Activated T-helper 1 cell treated with anti-CD3 and anti-CD28 coated beads, Interleukin-2, amount 50 U/mL, for 16 hours (primary cell): ENCODE measurements at places on chromosomes 2 and 18.
A peak's percentile ranks its signal among the peaks of the same experiment; 100 is the strongest.

- DNase-seq: no peak
These were observed 825.6 kb upstream of the HS6ST1 start for GRCh38 chr2:129144082-129144791.

- no peak for DNase-seq
These were observed 3.5 kb upstream of the RHOB start for GRCh38 chr2:20443276-20443920.

DNA sequence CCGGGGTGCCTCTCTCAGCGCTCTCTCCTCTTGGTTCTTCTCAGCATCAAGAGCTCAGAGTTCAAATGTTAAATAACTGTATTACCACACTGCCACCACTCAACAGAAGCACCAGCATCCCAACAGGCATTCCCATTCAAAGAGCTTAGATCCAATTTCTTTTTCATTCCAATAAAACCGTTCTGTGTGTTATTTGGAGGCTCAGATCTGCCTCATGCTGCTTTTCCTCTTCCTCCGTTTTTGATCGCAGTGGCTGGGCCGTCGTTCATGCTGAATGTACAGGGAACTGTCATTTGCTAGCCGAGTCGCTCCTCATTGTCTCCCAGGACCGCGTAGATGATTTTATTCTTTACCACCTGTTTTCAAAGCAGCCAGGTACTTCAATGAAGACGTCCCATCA is 798.9 kb upstream of the SALL3 start:
- no peak for DNase-seq

GRCh38 chr18:34972765-34973414 is 68.3 kb upstream of the MAPRE2 start:
- no peak for DNase-seq

- no peak for DNase-seq
These were observed 660.5 kb downstream of the LRRTM4 start for GRCh38 chr2:76861708-76862107.

GRCh38 chr18:75075016-75075305 is 134.0 kb downstream of the PTGR3 start:
- no peak for DNase-seq

DNA sequence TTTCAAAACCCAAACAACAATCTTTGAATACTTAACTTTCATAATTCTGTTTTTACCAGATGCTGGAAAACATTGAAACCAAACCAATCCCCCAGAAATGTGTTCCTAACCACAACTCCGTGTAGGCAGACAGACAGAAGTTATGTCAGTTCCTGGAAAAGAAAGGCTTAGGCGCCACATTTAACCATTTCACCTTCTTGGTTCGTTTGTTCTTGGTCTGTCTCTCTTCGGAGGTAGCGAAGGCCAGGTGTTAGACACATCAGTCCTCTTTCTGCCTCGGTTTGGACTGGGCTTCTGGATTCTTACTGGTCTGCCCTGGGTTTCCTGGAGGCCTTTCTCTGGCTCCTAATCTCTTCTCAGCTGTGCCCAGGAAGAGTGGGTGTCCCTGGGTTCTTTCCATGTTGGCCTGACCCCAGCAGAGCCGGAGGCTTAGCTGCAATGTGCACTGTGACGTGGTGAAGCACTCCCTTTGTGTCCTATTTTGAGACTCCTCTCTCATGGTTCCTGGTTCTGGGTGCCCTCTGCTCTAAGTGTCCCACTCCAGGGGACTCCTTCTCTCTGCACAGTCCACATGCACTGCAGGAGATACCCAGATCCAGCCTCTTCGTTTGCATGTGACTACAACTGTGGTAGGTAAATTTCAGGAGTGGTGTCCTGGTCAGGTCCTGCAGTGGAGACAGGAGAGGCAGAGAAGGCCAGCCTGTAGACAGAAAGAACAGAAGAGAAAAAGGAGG is 23.1 kb upstream of the RAB31 start:
- no peak for DNase-seq

DNA sequence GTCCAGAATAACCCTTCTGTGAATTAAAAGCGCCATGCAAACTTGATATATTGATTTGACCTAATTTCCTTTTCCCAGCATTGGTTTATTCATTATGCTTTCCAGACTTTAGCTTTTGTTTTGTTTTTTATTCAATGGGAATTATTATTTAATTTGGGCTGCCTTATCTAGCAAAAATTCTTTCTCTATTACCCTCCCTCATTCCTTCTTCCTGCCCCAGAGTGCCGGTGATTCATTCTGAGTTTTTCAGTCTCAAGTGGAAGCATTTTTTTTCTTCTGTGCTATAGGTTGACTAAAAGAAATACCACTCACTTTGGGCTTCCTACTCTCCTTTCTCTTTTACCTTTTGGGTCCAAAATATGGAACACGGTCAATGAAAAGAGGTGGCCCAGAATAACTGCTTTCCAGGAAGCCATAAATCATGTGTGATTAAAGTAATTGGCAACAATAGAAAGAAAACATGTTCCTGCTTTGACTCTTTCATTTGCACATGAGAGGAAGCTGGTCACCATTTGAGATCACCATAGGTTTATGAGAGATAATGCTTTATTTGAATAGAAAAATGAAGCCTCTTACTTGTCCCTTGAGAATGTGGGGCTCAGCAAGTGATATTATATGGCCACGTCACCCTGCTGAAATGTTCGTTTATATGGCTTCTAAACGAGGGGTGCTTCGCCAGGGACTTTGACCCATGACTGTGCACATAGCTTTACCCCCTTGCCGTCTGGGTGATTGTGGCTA is 422.8 kb upstream of the ZEB2 start:
- DNase-seq: no peak

- DNase-seq: no peak
These were observed 64.5 kb upstream of the HDAC4 start for GRCh38 chr2:239465017-239466001.

DNA sequence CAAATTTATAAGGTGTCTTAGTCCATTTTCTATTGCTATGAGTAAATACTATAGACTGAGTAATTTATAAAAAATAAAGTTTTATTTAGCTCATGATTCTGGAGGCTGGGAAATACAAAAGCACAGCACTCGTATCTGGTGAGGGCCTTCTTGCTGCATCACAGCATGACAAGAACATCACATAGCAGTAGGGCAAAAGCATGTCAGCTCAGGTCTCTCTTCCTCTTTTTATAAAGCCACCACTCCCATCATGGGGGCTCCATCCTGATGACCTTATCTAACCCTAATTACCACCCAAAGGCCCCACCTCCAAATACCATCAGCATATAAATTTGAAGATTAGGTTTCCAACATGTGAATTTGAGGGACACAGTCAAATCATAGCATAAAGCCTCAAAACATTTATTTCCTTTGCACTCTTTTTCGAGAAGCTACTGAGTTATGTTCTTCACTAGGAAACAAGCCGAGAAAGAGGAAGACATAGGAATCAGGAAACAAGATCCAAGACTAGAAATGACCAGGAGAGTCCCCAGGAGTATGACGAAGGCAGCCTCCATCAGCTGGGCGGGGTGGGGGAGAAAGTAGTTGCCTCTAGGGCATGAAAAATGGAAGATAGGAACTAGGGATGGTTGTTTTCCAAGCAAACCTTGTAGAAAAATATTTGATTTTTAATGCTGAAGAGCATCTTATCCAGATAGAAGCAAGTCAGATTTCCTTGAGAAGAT is 24.1 kb upstream of the NABP1 start:
- DNase-seq: no peak

DNA sequence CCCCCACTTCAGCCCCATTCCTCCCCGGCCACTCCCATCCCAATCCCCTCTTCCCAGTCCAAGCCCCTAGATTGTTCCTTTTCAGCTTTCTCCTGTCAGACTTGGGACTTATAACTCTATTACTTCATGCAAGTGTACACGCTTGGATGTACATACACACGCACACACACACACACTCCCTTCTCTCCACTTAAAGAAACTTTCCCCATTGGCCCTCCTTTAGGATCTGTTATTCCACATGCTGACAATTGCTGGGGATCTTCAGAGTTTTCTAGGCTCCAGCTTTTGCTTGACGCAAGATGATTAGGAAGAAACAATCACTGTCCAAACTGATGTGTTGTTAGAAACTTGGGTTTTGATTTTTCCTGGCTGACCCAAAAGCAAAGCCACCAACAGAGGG is 75.4 kb downstream of the CDK15 start:
- DNase-seq: no peak

DNA sequence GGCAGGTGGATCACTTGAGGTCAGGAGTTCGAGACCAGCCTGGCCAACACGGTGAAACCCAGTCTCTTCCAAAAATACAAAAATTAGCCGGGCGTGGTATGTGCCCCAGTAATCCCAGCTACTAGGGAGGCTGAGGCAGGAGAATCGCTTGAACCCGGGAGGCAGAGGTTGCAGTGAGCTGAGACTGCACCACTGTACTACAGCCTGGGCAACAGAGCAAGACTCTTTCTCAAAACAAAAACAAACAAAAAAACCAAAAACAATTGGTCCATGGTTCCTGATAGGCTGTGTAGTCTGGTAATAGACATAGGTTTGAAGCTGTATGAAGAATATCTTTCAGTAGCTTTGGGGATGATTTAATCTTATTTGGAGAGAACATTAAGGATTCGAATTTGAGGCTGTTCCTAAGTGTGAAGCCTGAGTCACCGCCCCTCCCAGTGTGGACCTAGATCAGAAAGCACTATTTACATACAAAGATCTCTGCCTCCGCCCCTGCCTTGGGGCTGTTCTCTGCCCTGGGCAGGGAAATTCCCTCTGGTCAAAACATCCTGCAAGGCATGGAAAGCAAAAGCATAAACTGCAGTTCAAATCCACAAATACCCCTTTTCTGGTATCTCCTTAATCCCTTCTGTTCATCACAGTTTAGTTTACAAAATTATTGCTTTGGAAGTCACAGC is 52.8 kb upstream of the PMAIP1 start:
- no peak for DNase-seq

- no peak for DNase-seq
These were observed 936.0 kb downstream of the TRIB2 start for GRCh38 chr2:13652531-13653313.

DNA sequence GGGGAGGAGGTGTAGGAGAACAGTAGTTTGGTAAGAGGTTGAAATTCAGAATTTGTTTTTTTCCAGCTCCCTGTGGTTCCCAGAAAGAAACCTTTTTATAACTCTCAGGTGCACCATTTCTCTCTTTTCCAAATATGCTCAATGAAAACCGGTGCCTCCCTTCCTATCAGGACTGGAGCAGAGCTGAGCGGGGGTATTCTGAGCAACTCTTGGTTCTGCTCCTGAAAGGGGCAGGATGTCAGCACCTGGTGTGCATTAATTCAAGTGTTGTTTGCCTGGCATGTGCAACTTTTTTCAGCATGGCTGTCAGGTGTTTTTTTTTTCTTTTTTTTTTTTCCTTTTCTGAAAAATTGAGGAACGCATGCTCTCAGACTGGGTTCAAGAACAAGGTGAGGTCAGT is 74.1 kb downstream of the MAPK4 start:
- no peak for DNase-seq

- DNase-seq: no peak
These were observed 13.9 kb upstream of the GYPC start for GRCh38 chr2:126642031-126642430.

DNA sequence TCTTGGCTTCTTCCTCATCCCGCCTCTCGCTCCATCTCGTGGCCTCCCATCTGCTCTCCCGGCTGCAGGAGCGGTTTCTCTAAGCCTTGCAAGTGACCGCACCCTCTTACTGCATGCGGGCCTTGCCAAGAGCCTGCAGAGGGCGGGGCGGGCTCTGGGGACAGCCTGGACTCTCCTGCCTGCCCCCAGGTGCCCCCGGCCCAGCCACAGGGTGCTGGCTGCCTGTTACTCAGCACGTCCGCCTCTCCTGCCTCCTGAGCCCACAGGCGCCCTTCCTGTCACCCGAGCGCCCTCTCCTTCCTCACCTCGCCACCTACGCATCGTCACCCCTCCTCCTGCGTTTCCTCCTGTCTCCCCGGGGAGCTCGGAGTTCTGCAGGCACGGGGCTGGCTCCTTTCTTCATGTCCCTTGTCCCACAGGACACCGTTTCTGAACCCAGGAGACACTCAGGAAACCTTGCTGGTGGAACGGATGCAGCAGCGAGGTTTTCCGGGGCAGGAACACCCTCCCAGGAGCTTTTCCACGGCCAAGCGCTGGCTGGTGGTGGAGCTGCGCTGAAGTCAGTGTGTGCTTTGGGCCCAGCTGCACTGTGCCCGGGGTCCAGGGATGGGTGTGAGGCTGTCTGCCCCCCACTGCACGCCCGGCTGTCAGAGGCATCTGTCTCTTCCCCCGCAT is 28.5 kb downstream of the HPCAL1 start:
- peak; percentile 55 for DNase-seq

GRCh38 chr18:60962625-60963024 is 370.6 kb upstream of the CDH20 start:
- no peak for DNase-seq

GRCh38 chr18:23779696-23780303 is 90.5 kb downstream of the LAMA3 start:
- no peak for DNase-seq

- DNase-seq: no peak
These were observed 19.6 kb downstream of the RAMP1 start for GRCh38 chr2:237879058-237879430.

DNA sequence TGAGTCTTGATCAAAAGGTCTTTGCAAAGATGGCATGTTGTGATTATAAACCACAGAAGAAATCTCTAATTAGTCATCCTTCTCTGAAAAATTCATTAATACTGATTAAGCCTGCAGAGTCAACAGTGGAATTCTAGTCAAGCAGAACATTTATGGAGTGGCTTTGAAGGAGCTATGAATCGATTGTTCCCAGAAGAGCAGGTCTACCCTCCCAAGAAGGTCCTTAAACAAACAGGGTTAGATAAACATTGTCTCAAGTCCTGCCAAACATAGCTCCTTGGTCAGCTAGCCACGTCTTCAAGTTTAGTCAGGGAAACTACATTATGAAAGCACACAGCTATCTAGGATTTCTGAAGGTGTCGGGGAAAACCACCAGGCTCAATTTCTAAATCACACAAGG is 88.9 kb downstream of the ITGA4 start:
- no peak for DNase-seq

DNA sequence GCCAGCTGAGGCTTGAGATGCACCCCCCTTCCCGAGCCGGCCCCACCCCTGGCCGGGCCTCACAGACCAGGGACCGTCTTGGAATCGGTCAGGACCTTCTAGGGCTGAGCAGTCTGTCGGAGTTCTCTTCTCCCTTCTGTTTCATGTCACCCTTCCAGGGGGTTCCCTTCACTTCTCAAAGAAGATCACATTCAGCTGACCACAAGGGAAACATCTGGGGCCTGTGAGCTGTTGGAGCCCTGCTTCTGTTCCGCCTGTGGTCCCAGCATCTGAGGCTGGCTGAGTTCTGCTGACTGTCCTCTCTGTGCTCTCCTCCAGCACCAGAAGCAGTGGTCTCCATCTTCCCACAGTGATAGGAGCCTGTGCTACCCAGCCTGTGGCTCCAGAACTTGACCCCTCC is 106.5 kb downstream of the SEPTIN10 start:
- no peak for DNase-seq

DNA sequence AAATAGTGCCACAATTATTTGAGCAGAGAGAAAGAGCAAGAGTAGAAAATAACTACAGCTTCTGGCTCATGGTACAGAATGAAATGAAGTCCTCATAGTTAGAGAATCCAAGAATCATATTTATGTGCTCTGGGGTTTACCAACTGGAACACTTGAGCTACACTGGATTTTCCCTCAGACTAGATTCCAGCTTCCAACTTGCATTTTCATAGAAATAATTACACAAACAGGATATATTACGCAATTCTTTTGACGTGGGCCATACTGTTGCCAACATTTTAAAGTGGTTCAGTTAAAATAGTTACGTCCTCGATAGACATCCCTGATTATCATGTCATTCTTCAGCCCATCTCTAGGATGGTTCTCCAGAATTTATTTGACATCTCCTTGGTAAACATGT is 129.2 kb downstream of the ETAA1 start:
- DNase-seq: no peak
